ENCODE measurements at places on chromosomes 7 and 10.

GRCh38 chr10:51028420-51028819, 45.9 kb upstream of the PRKG1 start:
- no peak for ATAC-seq

- ATAC-seq, result no peak
Measured at GRCh38 chr7:81170291-81170690, 251.4 kb upstream of the SEMA3C start.

DNA sequence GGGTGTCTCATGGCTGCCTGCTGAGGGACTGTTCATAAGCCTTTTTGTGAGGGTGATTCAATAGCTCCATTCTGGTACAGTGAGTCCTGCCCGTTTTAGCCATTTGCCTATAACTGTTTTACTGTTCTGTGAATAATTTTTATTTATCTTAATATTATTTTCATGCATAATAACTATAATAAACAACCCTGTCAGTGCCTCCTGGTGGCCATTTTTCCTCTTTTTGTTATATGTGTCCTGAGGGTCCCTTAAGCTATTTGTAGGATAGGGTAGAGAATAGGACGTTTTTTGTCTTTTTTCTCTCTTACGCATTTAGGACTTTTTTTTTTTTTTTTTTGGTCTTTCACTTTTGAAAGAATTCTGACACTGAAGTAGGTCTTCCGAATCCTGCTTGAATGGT, 2.9 kb downstream of the C1QL3 start:
- ATAC-seq, result no peak

GRCh38 chr7:159115601-159116501, 28.8 kb downstream of the VIPR2 start:
- no peak for ATAC-seq

- ATAC-seq, result no peak
Measured at GRCh38 chr10:120573355-120573754, 116.3 kb downstream of the PLPP4 start.

DNA sequence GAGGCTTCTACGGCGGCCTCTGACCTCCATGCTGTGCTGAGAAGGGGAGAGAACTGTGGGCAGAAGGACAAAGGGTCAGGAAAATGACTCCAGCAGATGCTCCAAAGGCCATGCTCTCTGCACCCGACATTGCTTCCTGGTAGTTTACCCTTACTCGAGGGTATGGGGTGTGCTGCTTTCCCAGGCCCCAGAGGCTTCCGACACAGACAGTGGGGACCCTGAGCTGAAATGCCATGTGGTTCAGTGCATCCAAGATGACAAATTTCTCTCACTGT, 130.9 kb downstream of the PTPN20 start:
- ATAC-seq, result no peak

GRCh38 chr7:16744518-16745250, 8.9 kb upstream of the TSPAN13 start:
- ATAC-seq, result no peak
